ENCODE measurements at places on chromosomes 1 and 21.

DNA sequence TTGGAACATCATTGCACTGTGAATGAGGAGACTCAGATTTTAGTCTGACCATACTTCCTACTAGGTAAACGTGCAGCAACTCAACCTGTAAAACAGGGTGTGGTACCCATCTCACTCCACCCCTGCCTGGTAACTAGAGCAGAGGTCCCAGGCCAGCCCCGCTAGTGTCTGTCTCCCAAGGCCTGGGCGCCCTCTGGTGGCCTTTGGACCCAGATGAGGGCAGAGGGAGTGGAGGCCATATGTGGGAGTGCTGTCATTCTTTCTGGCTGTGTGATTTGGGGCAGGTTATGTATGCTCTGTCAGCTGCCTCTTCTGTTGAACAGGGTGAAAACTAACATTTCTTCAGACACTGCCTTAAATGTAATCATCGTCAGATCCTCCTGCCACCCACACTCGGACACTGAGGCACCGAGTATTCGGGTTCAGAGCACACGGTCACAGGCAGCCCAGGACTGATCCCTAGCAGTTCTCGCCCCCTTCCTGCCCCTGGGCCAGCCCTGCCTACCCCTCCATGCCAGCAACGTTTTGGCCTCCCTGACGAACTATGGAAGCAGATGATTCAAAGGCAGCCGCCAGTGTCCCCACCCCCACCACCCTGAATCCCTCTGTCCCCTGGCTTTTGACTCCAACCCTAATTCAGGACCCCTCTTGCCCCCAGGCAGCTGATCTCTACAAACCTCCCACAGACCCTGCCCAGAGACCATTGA, 76.0 kb downstream of the CD247 start:
- peak; percentile 72 for DNase-seq

DNA sequence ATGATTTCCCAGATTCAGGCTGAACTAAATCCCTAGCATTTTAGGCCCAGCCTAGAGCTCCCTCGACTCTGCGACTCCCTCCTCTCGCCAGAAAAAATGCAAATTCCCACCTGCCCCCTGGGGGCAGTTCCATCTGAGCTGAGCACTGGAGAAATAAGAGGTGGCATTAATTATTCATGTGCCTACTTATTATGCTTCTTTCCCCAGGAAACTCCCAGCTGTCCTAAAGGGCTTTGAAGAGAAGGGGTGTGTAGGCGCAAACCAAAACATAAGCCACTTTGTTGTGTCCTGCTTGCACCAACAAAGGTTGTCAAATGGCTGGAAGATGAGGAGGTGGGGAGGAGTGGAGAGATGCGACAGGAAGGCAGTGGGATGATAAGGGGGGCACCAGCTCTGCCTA, 41.4 kb upstream of the GOLT1A start:
- DNase-seq = no peak

GRCh38 chr1:41281334-41281733, 39.2 kb upstream of the SCMH1 start:
- DNase-seq = no peak

- no peak for DNase-seq
Observed at GRCh38 chr1:91885213-91885715, 687 bp downstream of the TGFBR3 start.

- DNase-seq = no peak
Observed at GRCh38 chr1:150555971-150556865, 7.0 kb downstream of the ADAMTSL4 start.

- DNase-seq = no peak
Observed at GRCh38 chr1:154837672-154838171, 32.4 kb downstream of the KCNN3 start.

- DNase-seq = no peak
Observed at GRCh38 chr1:182299728-182300616, 91.6 kb downstream of the GLUL start.

DNA sequence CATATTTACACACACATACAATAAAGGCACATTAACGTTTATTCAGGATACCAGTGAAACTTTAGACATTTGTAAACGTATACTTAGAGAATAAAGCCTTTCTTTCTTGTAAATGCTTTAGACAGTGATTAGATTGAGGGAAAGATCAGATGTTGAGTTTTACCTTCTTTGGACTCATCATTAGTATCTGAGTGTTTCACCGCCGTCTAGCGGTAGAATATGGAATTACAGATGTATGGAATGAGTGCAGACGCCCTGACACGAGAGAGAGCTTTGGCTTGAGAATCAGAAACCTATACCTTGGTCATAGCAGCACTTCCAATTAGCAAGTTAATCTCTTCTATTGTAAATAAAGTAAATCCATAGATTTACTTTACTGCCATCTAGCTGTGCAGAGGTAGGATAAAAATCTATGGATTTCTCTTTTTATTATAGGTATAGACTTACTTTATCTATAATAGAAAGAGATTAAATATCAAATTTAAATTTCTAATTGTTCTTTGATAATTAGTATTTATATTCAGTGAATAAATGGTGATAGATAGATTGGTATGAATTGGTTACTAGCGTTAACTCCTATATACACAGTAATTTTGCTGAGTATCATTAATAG, 12.6 kb downstream of the FLG2 start:
- DNase-seq = peak; percentile 61

DNA sequence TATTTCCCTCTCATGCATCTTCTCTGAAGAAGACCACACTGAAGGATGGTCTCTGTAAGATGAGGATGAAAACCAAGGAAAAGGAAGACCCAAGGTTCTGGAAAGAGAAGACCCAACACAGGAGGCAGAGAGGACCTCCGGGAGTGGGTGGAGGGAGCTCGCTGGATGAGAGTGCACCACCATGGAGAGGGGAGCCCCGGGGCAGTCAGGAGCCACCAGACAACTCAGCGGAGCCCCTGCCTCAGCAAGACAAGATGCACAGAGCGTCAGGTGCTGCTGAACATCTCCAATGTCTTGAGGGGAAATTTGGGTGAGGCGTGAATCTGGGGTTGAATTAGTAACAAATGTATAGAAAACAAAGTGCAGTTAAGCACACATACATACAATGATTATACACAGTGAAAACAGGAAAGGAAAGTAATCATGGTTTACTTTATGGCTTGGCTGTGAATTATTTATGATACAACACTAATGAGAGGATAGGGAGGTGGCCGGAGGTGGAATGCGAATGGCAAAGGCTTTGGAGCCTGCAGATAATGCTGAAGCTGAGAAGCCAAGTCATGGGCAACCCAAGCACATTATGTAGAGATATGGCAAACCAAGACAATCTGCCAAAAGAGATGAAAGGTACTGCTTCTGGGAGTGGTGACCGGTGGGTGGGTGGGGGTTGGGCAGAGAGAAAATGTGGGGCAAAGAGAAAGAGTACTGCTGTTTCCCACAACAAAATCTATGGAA, 80.4 kb upstream of the EDN2 start:
- no peak for DNase-seq

GRCh38 chr1:210568631-210569030, 239.9 kb downstream of the HHAT start:
- peak; percentile 6 for DNase-seq

DNA sequence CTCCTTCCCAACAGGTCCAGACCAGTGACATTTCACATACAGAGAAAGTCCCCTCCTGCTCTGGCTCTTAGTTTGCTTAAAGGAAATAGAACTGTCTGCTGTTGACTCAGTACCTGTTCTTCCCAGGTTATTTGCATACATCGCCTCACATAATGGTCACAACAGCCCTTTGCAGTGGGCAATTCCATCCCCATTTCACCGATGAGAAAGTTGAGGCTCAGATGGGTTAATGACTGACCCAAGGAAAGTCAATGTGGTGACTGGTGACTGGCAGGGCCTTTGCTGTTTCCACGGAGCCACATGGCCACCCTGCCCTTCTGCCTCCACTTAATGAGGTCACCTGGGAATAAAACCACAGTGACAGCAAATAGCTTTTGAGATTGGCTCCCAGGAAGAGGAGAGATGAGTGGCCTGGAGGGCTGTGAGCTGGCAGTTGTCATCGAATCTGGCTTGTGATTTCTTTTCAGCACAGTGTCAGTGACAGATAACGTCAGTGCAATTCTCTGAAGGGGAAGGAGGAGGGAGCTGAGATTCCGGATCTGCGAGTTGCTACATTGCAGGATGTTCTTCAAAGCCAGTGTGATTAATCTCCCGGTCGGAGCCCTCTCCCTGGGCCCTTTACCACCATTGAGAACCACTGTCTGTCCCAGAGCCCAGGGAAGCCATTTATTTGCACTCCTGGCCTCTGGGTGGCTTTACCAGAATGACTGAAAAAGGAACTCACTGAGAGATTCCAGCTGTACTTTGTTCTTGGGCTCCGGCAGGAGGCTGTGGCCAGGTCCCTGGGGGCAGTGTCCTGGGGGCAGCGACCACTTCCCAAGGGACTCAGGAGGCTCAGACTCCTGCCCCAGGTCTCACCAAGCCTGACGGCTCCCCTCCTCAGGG, 117.2 kb downstream of the CNIH3 start:
- DNase-seq = peak; percentile 75

DNA sequence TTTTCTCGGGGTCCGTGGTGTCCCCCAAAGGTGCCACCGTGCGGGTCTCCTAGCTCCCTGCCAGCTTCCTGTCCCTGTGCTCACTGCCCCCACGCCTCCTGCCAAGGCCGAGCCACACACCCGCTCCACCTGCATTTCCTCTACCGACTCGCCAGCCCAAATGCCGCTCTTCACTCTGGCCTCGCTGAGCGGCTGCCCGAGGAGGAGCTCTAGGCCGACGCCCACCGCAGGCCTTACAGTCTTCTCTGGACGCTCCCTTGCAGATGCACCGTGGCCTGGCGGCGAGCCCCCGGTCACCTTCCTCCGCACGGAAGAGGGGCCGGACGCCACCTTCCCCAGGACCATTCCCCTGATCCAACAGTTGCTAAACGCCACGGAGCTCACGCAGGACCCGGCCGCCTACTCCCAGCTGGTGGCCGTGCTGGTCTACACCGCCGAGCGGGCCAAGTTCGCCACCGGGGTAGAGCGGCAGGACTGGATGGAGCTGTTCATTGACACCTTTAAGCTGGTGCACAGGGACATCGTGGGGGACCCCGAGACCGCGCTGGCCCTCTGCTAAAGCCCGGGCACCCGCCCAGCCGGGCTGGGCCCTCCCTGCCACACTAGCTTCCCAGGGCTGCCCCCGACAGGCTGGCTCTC, 26.3 kb downstream of the FTCD start:
- no peak for DNase-seq

DNA sequence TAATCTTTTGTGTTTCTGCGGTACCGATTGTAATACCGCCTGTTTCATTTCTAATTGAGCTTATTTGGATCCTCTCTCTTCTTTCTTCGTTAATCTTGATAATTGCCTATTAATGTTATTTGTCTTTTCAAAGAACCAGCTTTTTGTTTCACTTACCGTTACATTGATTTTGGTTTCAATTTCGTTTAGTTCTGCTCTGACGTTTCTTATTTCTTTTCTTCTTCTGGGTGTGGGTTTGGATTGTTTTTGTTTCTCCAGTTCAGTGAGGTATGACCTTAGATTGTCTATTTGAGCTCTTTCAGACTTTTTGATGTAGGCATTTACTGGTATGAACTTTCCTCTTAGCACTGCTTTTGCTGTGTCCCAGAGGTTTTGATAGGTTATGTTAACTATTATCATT, 9.4 kb downstream of the OR2M2 start:
- no peak for DNase-seq

DNA sequence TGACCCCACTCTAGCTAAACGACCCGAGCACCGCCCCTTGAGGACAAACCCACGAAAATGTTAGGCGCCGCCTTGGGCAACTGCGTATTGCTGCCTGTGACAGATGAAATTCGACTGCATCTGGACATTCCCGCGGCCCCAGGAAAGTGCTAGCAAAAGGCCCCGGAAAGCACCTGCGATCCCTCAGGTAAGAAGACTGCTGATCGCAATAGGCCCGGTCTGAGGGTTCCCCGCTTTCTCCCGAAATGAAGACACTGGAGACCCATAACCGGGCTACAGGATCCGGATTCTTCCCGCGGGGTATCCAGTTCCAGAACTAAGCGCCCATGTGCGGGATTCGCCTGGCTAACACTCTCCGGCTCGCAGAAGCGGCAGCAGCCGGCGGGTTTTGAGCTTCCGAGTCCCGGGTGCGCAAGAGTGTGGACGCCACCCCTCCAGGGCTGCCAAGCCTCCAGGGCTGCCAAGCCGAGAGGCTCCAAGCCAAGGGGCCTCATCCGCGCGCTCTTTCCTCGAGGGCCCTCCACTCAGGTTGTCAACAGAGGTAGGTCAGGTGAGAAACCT, 157.9 kb upstream of the NBPF11 start:
- no peak for DNase-seq

GRCh38 chr1:7363450-7363849, 407.6 kb upstream of the VAMP3 start:
- no peak for DNase-seq

DNA sequence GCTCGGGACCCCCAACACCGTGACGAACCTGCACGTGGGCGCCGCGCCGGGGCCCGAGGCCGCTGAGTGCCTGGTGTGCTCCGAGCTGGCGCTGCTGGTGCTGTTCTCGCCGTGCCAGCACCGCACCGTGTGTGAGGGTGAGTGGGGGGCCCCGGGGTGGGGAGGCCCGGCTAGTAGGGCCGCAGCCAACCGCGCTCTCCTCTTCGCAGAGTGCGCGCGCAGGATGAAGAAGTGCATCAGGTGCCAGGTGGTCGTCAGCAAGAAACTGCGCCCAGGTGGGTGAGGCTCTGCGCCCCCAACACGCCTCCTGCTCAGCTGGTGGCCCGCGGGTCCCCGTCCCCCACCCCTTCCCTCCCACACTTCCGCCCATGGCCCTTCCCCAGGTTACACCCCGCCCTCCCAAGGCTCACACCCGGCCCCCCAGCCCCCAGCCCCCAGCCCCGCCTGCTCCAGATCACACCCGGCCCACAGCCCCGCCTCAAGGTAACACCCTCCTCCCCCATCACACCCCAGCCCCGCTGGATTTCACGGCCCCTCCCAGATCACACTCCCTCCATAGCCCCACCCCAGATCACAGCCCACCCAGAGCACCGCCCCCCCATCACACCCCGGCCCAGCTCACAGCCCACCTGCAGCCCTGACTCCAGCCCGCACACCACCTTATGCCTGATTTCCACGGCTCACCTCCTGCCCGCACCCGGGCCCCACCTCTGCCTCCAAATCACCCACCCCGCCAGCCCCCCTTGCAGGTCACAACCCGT, 2.4 kb upstream of the MMP23B start:
- no peak for DNase-seq
